ENCODE measurements at places on chromosomes 16 and 17.

DNA sequence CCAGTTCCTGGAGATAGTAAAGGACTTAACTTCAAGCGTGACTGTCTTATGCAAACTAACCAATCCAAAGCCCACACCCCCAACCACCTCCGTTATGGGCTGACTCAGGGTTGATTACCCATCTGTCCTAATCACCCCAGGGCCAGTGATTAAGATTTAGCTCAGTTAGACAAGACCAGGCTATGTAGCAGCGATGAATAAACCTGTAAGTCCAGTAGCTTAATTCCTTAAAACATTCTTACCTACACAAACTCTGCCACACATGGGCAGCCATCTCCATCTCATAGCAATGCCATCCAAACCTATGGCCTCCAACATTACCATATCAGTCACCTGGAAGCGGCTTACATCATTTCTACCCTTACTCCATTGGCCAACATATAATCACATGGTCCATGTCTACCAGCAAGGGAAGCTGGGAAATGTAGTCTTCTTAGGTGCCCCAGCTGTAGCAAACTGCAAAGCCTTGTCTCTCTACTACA, 266.7 kb downstream of the SHISA9 start:
- DNase-seq, result no peak

- no peak for DNase-seq
These were observed 324.7 kb downstream of the BCAS3 start for GRCh38 chr17:61002316-61002736.

GRCh38 chr17:76500074-76500746, 1.0 kb downstream of the RHBDF2 start:
- no peak for DNase-seq

DNA sequence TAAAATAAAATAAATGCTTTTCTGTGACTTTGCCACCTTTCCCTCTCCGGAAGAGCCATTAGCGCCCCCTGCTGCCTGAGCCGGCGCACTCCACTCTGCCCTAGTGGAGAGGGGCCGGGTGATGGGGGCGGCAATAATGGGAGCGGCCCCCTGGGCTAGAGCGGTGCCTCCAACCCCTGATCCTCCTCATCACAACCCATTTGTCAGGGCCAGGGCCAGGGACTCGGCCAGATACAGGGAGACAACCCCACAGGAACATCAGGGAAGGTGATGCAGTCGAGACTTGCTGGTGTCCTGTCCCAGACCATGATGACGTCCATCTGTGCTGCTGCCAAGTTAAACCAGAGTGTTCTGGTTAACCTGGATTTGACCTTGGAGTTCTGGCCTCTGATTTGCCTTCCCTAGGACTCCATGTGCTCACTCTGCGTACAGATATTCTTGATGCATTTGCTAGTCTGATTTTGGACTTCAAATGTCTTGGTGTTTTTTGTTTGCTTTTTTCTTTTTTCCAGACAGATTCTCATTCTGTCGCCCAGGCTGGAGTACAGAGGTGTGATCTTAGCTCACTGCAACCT, 46.1 kb upstream of the BPTF start:
- no peak for DNase-seq

GRCh38 chr16:48608871-48609651, 919 bp downstream of the N4BP1 start:
- DNase-seq, result no peak

- DNase-seq, result no peak
These were observed 8.4 kb downstream of the ZNF652 start for GRCh38 chr17:49353607-49354006.

DNA sequence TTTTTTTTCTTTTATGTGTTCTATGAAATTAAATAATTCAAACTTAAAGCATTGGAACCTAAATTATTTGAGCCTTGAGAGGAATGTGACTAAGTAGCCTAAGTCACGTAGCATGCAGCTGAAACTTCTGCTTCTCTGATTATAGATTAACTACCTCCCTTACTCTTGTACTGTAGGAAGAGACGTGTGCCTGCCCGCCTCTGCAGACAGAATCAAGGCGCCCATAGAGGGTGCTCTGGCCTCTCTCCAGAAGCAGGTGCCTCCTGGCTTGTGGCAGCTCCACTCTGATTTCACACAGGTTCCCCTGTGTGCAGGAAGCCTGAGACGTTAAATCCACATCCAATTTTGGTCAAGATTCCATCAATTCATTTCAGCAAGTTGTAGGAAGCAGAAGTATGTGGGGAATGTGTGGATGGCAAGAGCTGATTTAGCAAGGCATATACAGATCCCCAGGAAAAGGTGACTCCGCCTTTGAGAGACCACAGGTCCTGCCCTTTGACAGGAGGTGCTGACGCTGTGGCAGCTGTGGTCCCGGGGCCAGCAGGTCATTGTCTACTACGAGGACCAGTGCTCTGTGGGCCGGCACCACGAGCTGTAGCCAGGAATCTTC, 1418.8 kb downstream of the CDH11 start:
- DNase-seq, result no peak

- DNase-seq, result no peak
These were observed 3.6 kb upstream of the LHX1 start for GRCh38 chr17:36933512-36934143.

DNA sequence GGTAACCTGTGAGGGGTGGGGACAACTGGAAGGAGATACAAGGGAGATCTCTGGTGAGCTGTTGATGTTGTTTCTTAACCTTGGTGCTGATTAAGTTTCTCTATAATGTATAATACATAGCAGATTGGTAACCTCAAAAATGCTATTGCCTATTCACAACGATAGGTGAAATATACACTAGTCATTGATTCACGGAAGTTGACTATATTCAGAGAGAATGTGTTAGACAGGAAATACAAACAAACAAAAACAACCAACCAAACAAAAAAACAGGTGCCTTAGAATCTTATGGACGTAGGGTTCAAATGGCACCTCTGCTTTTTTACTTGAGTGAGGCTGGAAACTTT, 21.5 kb downstream of the HSD17B2 start:
- DNase-seq, result no peak

- DNase-seq, result no peak
These were observed 99.8 kb upstream of the CDH5 start for GRCh38 chr16:66266436-66267291.

DNA sequence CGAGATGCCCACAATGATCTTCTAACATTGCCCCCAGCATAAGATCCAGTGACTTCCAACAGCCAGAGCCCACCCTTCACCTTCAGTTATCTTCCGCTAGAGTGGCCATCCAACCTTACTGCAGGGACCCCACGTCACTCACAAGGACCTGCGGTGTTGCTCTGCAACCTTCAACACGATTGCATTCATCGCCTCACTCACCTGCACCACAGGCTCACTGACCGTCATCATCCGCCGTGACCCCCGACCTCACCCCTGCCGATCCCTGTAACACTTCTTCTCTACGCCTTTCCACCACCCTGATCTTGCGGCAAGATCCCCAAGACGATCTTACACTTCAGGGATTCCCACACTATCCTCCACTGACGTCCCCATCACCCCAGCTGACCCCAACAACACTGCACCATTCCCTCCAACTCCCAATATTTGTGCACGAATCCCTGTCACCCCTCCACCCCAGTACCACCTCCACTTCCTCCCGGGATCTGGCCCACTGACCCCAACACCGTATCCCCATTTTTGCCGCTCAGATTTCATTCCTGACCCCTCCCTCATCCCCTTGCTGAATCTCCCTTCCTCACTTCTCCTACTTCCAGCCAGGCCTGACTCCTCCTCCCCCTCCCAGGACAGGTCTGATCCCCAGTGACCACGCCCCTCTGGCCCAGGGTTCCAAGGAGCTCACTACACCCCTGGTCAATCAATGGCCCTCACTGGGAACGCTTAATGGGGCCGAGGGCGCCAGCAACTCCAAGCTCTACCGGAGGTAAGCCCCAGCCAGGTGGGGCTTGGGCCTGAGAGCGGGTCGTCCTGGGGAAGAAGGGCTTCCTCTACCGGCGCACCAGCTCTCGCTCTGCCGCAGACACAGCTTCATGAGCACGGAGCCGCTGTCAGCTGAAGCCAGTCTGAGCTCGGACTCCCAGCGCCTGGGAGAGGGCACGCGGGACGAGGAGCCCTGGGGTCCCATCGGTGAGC, 7.6 kb downstream of the RUNDC3A start:
- no peak for DNase-seq

DNA sequence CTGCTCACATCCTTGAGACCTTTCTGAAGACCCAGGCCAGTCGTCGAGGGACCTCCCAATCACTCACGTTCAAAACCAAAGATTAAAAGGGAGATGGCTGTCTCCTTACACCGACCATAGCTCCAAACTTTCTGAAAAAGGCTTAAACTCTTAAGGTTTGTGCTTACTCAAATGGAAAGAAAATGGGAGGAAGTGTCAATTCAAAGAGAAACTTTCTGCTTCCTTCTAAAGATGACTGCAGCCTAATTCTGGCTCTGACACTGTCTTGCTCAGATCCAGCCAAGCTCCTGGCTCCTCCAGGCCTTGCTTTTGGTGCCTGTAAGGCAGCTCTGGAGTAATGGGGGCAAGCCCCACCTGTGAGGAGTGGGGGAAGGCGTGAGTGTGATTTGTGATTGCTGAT, 54.9 kb upstream of the WSB1 start:
- no peak for DNase-seq

Data from activated B cell treated with CpG ODN at 0.5 μM for 24 hours (primary cell).